ENCODE measurements at places on chromosomes 13 and 19. TPM values are rescaled to one million over a fixed set of nuclear protein-coding genes. Genes with fewer than 3 reads are reported as not detected.

GRCh38 chr19:33196446-33197193 lies 2.5 kb downstream of the LRP3 start:
- no peak for DNase-seq

DNA sequence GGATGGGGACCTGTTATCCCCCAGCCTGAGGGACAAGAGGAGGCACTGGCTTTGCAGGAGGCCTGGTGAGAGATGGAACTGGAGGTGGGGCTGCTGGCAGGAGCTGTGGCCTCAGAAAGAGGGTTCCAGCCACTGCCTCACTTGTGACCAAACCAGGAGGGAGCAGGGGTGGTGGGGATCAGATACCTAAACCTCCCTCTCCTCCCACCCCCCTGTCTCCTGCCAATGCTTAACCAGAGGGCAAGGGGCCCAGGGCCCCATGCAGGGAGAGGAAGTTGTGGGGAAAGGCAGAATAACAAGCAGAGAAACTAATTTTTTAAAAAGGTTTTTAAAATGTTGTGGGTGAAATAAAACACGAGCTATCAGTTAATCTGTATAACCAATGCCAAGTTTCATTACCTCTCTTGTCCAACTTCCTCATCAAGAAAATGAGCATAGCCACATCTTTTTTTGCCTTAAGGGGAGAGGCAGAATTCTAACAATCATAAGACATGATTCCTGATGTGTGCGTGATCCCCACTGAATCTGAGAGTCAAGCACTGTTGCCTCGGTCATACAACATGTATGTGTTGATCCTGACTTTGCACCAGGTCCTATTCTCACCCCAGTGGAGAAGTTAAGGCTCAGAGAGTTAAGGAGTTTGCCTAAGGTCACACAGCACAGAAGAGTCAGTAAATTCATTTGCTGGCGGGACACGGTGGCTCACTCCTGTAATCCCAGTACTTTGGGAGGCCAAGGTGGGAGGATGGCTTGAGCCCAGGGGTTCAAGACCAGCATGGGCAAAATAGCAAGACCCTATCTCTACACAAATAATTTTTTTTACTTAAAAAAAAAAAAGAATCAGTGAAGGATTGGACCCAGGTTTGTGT lies 12.9 kb downstream of the FXYD5 start:
- no peak for DNase-seq

DNA sequence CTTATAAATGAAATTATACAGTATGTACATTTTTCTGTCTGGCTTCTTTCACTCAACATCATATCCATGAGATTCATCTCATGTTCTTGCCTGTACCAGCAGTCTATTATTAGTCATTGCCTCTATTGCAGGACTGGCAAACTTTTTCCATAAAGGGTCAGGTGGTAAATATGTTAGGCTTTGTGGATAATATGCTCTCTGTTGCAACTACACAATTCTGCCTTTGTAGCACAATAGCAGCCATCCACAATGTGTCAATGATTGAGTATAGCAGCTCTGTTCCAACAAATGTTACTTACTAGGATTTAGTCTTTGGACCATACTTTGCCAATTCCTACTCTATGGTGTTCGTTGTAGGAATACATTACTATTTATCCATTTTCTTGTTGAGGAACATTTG lies 304.4 kb downstream of the DCT start:
- no peak for DNase-seq

DNA sequence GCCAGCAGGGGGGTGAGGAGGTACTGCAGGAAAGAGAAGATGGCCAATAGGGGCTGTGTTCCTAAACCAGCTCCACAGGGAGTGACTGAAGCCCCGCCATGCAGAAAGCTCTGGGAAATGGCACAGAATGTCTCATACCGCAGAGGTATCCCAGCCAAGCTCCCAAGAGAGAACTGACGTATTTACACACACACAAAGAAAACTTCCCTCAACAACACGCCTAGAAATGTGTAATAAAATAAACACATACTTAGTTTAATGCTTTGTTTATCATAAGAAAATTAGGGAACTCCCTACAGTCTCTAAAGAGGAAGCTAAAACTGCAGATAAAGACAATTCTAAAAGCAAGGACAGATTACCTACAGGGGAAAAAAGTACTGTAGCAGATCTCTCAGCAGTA lies 40.0 kb downstream of the ESD start:
- no peak for DNase-seq

DNA sequence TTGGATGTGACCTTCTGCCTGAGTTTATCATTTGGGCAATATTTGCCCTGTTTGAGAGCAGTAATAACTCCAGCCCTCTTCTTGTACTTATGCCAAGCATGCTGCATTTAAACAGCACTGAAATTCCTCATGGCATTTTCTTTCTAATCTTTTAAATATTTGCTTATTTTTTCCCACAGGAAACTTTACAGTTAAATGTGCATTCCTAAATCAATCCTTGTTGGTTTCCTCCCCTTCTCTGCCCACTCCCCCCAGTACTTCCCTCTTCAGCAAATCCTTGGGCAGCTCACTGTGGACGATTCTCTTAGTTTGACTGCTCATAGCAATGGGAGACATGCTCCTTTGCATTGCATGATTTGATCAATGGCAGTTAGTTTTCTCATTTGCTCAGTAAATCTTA lies 68.7 kb downstream of the RAP2A start:
- no peak for DNase-seq

GRCh38 chr13:110382229-110382628 lies 75.1 kb downstream of the COL4A2 start:
- DNase-seq = peak; percentile 36

DNA sequence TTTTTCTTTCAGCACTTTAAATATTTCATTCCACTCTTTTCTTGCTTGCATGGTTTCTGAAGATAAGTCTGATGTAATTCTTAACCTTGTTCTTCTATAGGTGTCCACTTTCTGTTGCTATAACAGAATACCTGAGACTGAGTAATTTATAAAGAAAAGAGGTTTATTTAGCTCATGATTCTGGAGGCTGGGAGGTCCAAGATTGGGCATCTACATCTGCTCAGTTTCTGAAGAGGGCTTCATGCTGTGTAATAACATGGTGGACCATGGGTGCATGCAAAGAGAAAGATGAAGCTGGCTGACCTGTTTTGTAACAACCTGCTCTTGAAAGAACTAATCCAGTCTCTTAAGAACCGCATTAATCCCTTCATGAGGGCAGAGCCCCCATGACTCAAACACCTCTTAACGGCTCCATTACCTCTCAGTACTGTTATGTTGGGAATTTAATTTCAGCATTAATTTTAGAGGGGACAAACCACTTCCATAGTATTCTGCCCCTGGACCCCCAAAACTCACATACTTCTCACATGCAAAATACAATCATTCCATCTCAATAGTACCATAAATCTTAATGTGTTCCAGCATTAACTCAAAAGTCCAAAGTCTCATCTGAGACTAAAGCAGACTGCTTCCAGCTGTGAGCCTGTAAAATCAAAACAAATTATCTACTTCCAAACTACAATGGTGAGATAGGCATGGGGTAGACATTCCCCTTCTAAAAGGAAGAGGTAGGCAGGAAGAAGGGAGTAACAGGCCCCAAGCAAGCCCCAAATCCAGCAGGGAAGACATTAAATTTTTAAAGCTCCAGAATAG lies 9.6 kb upstream of the FGF9 start:
- no peak for DNase-seq

GRCh38 chr13:51681037-51681678 lies 96.9 kb downstream of the WDFY2 start:
- DNase-seq = peak; percentile 44

GRCh38 chr19:16076958-16077611 lies 790 bp downstream of the TPM4 start:
- DNase-seq = peak; percentile 72

DNA sequence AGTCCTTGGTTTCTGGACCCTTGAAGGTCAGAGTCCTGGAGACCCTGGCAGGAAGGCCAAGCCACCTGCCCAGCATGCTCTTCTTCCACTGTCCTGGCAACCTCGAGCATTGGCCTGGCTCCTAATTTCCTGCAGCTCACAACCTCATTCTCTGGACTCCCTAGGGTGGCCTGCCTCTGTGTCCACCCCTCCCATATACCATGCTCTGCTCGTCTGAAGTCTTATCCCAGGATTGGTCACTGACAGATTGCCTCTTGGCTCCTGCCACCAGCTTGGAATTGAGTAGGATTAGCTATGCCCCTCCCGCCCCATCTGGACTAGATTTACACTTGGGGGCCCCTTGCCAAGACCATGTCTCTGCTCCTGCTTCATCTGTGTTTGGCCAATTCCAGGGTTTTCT lies 17.1 kb upstream of the WASF3 start:
- no peak for DNase-seq

DNA sequence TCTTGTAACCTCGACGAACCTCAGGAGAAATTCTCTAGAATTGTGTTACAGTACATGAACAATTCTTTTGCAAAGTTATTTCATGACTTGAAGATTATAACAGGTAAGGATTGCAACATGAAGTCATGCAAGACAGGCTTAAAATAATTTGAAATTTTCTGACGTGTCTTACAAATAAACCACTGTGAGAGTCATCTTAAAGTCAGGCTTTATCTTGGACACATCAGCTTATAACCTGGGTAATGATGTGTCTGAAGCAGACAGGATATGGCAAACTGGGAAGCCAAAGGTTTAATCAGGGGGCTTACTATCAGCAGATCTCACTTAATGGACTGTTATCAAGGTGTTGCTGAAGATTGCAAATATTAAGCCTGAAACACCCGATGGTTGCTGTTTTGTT lies 407.8 kb downstream of the KLF5 start:
- no peak for DNase-seq

DNA sequence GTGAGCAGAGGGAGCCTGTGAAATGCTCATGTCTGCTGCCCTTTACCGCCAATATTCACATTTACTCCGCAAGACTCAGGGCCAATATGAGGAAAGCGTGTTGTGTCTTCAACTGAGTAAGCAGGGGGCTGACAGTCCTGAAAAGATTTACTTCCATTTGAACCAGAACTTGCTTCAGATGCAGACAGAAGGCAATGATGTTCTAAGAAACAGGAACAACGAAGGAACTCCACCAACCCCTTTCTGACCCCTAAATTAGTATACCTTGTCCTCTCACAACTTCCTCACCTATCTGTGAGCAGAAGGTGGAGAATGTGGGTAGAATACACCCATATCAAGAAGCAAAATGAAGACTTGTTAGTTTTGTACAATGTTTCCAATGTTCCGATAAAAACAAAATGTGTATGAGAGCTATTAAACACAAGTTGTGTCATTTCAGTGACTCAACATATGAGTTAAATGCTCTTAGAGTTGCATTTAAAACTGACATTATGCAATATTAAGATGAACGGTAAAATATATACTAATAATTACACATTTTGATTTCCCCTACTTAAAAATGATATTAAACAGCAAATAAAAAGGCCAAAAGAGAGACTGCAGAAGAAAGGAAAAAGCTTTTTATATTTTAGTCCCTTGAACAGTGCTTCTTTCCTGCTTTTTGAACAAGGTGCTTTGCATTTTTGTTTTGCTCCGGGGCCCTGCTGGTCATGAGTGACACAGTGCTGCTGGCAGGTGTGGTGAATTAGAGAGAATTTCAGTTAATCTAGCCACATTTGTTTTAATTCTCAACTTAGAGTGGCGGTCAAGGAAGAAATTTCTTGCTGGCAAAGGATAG lies 16.0 kb downstream of the TMEM272 start:
- no peak for DNase-seq

DNA sequence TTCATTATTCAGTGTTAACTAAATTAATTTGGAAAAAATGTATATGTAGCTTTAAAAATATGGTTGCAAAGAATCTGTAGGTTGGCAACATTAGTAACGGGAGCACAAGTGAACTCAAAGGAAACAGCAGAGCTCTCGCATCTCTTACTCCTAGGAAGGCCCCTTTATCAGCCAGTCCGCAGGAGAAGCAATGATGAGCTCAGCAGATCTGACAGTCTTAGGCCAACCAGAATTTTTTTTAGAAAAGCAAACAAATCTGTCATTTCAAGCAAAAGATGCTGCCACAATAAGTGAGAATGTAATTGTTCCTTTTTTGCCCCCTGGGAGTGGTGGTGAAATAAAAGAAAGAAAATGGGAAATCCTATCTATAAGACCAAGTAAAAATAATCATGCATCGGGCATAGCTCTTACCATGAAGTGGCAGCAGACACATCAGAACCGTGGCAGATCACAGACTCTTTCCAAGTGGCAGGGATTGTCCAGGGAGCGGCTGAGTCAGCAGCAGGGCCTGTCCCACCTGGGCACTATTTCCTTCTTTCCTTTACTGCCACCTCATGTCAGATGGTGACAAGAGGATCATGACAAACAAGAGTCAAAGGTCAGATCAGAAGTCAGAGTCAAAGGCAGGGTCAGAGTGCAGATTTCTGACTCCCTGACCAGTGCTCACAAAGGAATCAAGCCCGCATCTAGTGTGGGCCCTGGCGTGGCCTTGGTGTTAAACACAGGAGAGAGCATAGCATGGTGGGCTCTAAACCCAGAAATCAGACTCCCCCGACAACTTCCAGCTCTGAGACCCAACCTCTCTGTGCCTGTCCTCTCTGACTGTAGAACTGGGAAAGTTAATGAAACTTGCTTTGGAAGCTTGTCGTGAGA lies 84.0 kb upstream of the MTIF3 start:
- DNase-seq = no peak

DNA sequence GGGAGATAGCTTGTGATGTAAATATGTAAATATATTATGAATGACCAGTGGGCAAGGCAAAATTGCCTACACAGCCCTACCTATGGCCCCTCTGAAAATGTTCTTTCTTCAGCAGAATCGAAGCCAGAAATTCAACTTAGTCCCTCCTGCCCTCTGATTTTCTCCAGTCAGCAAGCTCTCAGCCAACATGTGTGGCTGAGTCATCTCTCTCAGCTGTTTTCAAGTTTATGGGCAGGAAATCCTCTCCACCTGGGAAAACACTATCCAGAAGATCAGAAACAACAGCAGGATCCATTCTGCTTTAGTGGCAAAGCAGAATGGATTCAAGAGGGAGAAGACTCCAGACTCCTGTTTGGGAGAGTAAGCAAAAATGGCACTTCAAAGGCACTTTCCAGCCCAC lies 8.9 kb upstream of the ZNF527 start:
- DNase-seq = no peak

- no peak for DNase-seq
Observed at GRCh38 chr13:51829568-51829899, 15.4 kb downstream of the TMEM272 start.

DNA sequence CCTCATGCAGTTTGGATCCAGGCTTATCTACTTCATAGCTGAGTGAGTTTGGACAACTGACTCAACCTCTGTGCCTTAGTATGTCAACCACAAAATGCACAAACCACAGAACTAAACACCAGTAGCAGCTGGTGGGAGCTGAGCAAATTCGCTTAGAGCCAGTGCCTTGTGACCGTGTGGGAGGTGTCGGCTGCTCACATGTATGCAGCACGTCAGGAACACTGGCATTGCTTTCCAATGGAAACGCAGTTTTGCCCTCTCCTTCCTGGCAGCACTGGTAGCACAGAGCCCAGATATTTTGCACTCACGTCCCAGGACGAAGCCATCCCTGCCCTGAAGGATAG lies 8.3 kb upstream of the NTN5 start:
- DNase-seq = no peak

GRCh38 chr13:95814495-95814894 lies 137.6 kb downstream of the DNAJC3 start:
- DNase-seq = no peak

Gene AKAP8
- 48.4 TPM for total RNA-seq

Gene LRRC63
- total RNA-seq = 0.82 TPM

Gene FLT1
- 5.2 TPM for total RNA-seq

Gene LYPD3
- 0.31 TPM for total RNA-seq

Gene MISP3
- 0.26 TPM for total RNA-seq

Gene ELSPBP1
- total RNA-seq = 0.47 TPM

Gene LMTK3
- total RNA-seq = 1.0 TPM

Gene TNFRSF19
- 0.06 TPM for total RNA-seq

Gene NXNL1
- not detected for total RNA-seq

Gene CGB5
- total RNA-seq = not detected

Gene KLK1
- 0.68 TPM for total RNA-seq

Measured in A673 (cell line).